ENCODE measurements at places on chromosomes 2 and 18.
A peak's percentile ranks its signal among the peaks of the same experiment; 100 is the strongest.

DNA sequence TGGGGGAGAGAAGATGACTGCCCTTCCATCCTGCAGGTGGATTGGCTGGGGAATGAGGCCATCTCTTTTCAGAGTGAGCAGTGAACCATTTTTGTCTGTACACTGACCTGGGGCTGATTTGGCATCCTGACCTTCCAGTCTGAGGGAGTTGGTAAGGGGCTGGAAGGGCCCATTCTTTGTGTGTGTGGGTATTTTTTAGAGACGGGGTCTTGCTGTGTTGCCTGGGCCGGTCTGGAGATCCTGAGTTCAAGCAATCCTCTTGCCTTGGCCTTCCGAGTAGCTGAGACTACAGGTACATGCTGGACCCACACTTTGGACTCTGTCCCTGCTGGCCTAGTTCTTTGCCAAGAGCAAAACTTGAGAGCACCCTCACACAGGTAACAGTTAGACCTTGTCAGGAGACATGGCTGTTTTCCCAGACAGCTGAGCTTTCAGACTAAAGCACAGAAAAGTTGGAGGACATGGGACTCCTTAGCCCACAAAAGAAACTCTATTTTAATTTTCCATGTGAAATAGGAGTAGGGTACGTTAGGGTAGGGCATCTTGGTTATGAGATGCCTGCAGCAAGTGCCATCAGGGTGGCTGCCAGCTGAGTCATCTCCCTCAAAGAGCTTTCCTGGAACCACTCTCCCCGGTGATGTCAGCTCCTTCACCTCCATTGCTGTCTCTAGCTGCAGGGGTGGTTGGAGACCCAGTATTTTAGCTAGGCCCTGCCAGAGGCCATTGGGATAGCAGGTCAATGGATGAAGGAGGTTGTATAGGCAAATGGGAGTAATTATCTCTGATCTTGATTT, 60.7 kb downstream of the DGKD start:
- peak; percentile 20 for DNase-seq

DNA sequence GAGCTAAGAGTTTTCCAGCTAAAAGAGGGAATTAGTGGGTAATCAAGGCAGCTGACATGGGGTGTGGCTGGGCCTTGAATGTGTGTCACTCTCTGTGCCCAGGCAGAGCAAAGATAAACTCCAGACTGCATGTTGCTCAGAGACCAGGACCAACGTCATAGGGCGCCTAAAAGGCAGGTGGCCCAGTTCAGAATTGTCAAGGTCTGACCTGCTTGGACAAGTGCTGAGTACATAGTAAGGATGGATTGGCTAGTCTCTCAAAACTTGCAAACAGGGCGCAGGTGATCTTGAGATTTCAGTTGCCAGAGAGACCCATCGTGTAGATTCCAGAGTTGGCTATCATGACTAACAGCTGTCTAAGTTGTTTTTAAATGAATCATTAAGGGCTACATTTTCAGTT, 19.0 kb downstream of the CLUL1 start:
- DNase-seq, result no peak

DNA sequence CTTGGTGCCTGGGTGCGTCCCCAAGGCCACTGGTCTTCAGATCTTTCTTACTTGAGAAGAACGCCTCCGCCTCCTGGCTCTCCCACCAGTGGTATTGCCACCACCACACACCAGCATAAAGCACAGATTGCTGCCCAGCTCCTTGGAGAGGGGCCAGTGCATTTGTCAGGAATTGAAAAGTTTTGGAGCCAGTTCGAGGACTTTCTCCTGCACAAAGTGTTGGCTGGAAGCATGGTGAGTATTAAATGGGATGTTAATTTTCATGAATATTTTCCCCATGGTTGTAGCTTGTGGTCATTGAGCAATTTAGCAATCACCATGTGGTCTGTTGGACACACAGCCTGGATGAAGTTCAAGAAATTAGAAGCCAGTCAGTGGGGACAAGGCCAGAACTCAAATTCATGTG, 684.6 kb upstream of the FANCL start:
- DNase-seq, result peak; percentile 79

- no peak for DNase-seq
Observed at GRCh38 chr2:60867007-60867406, 14.4 kb upstream of the REL start.

DNA sequence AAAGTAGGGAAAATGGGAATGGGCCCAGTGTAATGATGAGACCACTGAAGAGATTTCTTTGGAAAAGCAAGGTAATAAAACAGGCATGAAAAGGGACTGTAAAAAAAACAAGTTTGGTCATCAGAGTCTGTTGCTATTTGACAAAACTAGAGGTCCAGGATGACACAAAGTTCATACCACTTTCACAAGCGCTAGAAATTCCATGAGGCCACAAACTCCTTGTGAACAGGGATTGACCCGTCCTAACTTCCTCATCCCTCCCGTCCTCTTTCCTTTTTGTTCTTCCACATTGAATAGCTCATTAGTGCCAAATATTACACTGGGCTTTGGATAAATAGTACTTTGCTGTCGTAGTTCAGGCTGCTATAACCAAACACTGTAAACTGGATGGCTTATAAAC, 188.8 kb upstream of the EPC2 start:
- DNase-seq, result peak; percentile 1

GRCh38 chr2:200665626-200666453, 80.0 kb downstream of the AOX1 start:
- DNase-seq, result no peak

DNA sequence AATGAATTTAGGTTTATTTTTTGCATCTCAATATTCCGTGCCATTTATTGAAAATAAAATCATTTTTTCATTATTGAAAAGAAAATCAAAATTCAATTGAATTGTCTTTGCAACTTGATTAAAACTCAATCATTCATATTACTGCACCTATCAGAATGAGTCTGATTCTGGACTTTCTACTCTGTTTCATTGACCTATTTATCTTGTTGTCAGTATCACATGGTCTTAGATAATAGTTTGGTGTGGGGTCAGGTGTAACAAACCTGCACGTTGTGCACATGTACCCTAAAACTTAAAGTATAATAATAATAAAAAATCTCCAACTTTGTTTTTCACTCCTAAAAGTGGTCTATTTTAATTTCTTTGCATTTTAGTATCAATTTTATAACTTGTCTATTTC, 422.9 kb downstream of the RAD51AP2 start:
- no peak for DNase-seq

- peak; percentile 32 for DNase-seq
Observed at GRCh38 chr2:209523041-209523740, 99.3 kb downstream of the MAP2 start.

- DNase-seq, result no peak
Observed at GRCh38 chr18:64127172-64127571, 21.7 kb downstream of the LINC00305 start.

GRCh38 chr2:114316532-114317300, 125.7 kb upstream of the DPP10 start:
- no peak for DNase-seq

- DNase-seq, result no peak
Observed at GRCh38 chr2:190980630-190981209, 33.3 kb downstream of the STAT1 start.

- no peak for DNase-seq
Observed at GRCh38 chr18:43054815-43055519, 60.5 kb downstream of the RIT2 start.

GRCh38 chr2:223315813-223316212, 263.8 kb downstream of the KCNE4 start:
- DNase-seq, result peak; percentile 8

DNA sequence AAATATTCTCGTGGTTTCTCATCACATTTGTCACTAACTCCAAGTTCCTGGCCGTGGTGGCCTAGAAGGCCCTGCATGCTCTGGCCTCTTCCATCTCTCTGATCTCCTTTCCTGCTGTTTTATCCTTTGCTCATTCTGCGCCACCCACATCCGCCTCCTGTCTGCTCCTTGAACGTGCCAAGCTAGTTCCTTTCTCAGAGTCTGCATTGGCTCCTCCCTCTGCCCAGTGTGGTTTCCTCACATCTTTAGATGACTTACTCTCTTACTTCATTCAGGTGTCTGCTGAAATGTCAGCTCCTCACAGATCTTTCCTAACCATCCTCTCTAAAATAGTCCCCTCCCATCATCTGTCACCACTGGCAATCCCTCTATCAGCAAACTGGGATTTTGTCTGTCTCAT, 158.6 kb upstream of the RBMS1 start:
- DNase-seq, result no peak

GRCh38 chr2:37507703-37508102, 163.3 kb downstream of the QPCT start:
- peak; percentile 46 for DNase-seq

GRCh38 chr2:127197475-127198385, 22.4 kb downstream of the CYP27C1 start:
- peak; percentile 58 for DNase-seq

GRCh38 chr2:30218814-30219213, 12.5 kb upstream of the LBH start:
- no peak for DNase-seq

GRCh38 chr2:172072303-172072702, 13.0 kb upstream of the DLX1 start:
- no peak for DNase-seq

- peak; percentile 93 for DNase-seq
Observed at GRCh38 chr2:64288321-64289193, 144.3 kb upstream of the PELI1 start.

GRCh38 chr2:201058914-201059313, 12.6 kb downstream of the HYCC2 start:
- DNase-seq, result no peak

- DNase-seq, result no peak
Observed at GRCh38 chr2:224982226-224982625, 60.0 kb downstream of the DOCK10 start.

- DNase-seq, result no peak
Observed at GRCh38 chr18:50395093-50395492, 20.2 kb downstream of the SKA1 start.

DNA sequence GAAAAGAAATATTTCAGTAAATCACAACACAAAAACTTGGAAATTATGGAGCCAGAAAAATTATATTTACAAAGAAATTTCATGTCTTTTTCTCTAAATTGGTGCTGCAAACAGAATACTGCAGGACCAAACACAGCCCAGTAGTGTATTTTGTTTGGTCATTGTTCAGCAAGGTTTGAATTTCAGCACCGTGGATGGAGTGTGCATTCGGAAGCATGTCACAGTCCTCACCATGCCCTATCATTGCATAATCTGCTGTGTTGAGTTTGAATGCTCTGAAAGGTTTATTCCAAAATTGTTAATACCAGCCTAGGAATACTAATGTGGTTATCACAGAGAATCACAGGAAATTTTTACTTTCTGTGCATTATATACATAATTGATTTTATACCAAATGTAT, 296.7 kb downstream of the METTL4 start:
- no peak for DNase-seq

GRCh38 chr2:98903064-98903355, 33.0 kb downstream of the CRACDL start:
- no peak for DNase-seq

- no peak for DNase-seq
Observed at GRCh38 chr18:3821524-3821923, 371.6 kb downstream of the TGIF1 start.

DNA sequence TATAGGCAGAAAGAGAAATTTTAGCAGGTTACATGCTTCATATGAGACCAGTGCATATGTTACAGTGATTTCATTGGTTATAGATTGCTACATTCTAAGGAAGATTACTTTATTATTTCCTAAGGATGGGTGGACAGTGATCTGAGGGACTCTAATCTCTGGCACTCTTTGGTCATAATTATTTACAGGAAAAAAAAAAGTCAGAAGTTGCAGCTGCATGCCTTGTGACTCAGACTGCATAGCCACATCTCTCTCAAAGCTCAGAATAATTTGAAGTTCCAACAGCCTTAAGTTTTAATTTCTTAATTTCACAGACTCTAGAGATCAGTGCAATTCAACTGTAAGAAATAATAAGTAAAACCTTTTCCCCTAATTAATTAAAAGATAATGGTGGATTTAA, 27.1 kb upstream of the BARD1 start:
- no peak for DNase-seq

- DNase-seq, result no peak
Observed at GRCh38 chr2:26540306-26540705, 62.4 kb upstream of the OTOF start.

- peak; percentile 99 for DNase-seq
Observed at GRCh38 chr2:121075006-121075551, 209.9 kb downstream of the TFCP2L1 start.

- peak; percentile 75 for DNase-seq
Observed at GRCh38 chr2:175234153-175234552, 52.6 kb upstream of the ATP5MC3 start.

DNA sequence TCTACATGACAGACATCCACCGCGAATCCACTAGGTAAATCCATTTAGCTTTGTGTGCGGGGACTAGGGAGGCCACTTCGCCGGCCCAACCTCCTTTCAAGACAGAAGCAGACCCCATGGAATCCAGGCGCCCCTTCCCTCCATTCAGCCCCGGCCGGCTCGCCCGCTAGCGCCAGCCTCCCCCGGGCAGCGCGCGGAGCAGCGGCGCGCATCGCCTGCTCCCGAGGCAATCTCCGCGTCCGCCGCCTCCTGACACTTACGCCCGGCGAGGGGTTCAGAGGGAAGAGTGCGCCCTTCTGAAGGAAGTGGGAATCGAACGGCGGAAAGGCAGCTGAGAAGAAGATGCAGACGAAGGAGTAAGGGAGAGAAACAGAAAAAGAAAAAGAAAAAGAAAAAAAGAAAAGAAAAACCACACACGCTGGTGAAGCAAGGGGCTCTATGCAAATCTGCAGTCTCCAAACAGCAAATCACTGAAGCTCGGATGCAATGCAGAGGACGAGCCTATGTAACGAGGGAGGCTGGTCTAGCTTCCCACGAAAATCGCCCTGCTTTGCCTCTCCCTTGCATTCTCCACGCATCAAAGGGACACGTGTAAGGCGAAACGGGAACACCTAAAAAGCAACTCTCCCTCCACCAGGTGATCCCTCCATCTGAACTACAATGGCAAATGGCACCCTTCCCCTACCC, 684.4 kb downstream of the NRXN1 start:
- peak; percentile 16 for DNase-seq

DNA sequence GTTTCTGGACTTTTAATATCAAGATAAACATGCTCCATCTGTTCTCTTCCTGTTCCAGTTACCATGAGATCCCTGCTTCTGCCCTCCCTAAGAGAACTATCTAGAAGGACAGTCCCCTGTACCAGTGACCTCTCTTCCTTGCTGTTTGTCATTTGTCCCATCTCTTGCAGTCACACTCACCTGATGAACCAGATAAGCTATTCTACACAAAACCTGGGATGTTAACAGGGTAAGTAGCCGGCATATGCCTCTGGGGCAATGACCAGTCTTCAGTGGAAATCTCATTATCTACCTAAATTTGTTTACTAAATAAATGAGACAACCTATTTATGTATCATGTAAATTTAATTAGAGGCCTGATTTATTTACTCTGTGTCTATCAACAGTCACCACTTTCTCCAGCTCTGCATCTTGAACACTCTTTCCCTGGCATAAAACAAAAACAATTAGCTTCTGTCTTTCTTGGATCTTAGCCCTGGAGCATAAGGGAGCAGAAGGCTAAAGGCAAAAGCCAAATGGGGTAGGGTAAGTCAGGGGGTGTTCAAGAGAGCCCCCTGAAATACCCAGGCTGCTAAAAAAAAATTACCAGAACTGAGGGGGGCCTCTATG, 337.7 kb downstream of the ALK start:
- DNase-seq, result no peak
